ENCODE measurements at places on chromosomes 11 and 22.

DNA sequence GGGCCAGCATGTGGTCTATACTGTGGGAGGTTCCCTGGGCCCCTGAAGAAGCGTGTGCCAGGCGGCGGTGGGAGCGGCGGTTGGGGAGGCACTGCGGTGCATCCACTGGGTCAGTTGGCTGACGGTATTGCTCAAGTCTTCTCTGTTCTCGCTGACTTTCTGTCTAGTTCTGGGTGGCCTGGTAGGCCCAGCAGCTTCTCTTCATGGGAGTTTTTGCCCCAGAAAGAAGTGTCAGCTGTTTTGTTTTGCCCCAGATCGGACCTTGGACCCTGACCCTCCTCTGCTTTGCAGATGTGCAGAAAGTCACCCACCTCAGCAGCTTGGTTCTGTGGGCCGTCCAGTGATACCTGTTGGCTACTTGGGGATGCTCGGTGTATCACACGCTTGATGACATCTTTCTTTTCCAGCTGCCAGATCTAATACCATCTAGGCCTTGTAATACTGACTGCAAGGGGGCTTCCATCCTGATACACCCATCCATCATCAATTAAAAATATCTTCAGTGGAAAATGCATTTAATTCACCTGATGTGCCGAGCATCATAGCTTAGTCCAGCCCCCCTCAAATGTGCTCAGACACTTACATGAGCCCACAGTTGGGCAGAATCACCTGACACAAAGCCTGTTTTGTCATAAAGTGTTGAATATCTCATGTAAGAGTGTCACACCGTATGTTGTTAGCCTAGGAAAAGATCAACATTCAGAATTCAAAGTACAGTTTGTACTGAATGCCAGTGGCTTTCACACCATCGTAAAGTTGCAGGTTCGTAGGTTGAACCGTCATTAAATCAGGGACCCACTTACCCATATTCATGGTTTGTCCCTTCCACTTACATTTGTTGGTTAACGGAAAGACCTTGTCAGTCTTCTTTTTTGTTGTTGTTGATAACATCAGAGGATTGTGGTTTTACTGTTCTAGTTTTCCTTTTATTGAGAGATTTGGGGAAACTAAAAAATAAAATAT, 13.9 kb downstream of the ZBED4 start:
- no peak for DNase-seq

GRCh38 chr11:65571940-65572339, 398 bp upstream of the FAM89B start:
- peak; percentile 58 for DNase-seq

DNA sequence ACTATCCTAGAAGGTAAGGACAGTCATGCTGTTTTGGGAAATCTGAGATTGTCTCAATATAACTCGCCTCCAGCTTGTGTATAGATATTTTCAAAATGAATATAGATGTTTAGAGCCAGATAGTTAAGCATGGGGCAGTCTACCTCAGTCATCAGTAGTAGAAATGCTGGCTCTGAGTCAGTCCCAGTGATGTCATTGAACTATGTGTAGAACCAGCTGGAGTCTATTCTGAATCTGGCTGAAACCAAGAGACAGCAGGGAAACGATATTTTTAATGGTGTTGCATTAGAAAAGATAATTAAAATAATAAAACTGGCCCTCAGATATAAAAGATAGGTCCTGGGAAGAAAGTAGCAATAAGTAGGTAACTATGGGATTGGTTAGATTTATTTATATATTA, 25.9 kb downstream of the PIWIL4 start:
- peak; percentile 61 for DNase-seq

GRCh38 chr22:21064917-21065864, 19.4 kb downstream of the LRRC74B start:
- no peak for DNase-seq

DNA sequence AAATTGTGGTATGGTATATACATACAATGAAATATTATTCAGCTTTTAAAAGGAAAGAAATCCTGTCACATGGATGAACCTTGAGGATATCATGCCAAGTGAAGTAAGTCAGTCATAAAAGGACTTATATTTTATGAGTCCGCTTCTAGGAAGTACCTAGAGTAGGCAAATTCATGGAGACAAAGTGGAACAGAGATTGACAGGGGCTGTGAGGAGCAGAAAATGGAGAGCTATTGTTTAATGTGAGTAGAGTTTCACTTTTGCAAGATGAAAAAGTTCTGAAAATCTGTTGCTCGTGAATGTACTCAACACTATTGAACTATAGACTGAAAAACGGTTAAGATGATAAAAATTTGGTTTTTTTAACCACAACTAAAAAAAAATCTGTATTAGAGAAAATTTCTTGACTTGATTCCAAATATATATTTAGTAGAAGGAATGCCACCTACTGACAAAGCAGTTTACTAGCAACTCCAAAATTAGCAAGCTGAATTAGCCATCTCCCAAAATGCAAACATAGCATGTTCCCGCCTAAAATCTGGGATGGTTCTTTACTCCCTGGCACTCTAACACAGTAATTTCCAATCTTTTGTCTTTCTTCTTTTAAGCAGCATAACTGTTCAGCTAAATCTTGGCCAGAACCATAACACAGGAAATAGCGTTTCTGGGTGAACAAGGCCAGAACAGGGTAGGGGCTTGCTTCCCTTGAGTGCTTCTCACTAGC, 1.5 kb downstream of the UFD1 start:
- peak; percentile 40 for DNase-seq

DNA sequence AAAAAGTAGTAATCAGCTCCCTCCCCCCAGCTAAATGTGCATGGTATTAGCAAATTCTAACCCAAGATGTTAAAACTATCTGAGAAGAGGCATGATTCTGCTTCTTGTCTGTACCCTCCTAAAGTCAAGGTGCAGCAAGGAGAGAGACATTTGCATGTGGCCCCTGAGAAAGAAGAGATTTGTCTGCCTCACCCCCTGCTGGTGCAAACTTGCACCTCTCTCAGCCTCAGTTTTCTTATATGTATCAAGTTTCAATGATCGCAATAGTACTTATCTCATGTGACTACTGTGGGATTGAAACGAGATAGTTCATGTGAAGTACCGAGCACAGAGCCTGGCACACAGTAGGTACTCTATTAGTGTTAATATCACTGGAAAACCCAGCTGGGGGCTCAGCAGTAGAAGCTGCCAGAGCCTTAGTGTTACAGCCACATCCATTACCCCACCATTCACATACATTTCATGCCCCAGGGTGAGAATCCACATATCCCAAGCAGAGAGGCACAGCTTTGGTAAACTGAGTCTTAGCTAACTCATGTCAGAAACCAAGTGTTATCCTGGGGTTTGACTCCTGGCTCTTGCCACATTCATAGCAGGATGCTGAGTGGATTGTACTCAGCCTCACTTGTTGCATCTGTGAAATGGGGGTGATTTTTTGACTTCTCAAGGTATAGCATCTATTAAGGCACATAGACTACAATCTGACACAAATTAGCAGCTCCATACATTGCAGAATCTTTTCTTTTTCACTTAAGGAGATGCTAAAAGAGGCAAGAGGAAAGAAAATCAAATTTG, 24.9 kb downstream of the CD44 start:
- DNase-seq: no peak

DNA sequence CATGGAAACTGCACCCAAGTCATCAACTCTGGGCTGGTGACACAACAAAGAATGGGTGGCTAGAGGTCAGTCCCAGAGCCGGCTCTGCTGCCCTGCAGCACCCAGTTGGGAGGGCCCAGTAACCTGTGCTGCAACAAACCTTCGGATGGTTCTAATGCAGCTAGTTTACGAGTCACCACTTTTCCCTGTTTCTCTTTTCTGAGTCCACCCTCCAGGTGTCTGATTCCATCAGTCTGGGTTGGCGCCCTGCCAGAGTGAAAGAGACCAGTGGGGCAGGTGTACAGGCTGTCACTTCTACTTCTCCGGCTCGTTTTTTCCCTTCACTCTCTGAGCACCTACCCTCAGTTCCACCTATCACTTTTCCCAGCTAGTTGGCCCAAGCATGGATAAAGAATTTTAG, 572.9 kb downstream of the NTM start:
- DNase-seq: no peak

GRCh38 chr11:70610566-70611565, 212.5 kb downstream of the CTTN start:
- peak; percentile 49 for DNase-seq

- no peak for DNase-seq
Observed at GRCh38 chr22:17548010-17548755, 15.1 kb upstream of the SLC25A18 start.

- DNase-seq: no peak
Observed at GRCh38 chr22:34763496-34763895, 302.5 kb upstream of the ISX start.

DNA sequence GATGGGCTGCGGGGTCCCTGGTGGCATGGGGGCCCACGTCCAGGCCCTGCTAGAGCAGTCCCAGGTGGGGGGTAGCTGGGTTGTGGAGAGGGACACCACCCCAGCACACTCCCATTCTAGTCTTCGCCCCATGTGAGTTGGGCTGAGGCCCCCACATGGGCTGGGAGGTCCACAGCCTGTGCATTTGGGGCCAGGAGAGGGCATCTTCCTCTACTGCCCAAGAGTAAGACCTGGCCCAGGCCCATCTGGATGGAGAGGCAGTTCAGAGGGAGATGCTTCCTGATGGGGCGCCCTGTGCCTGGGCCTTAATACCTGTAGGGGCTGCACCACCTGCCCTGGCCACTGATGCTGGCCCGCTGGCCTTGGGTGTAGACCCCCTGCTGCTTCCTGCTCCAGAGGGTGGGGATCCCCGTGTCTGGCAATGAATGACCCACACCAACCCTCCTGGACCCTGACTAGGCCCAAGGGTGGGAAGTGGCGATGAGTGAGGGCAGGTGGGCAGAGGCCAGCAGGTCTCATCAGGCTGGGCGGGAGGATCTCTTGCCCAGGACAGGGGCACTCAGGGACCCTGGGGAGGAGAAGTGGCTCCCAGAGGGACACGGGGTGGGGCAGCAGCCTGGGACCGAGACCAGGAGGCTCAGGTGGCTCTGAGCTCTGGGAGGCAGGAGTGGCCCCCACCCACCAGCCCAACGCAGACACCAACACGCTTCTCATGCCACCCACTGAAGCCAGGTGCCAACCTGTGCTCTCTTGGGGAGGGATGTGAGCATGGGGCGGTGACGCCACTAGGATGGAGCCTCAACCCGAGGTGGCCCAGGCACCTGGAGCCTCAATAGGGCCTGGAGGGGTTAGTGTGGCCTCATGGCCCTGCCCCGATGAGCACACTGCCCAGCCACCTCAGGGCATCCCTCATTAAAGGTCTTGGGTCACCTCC, 17.4 kb upstream of the GNB1L start:
- DNase-seq: no peak
